ENCODE measurements at places on chromosomes 7 and 10.
A peak's percentile ranks its signal among the peaks of the same experiment; 100 is the strongest.

DNA sequence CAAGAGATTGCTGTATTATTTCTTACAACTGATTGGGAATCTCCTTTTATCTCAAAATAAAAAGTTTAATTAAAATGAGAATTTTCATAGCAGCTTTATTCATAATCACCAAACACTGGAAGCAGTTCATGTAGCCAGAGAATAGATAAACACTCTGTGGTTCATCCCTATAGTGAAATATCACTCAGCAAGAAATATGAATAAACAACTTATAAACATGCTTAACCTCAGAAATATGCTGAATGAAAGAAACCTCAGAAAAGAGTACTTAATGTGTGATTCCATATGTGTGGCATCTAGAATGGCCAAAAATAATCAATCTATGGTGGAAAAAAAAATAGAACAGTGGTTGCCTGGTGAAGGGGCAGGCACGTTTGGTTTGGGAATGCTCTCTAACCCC lies 33.3 kb downstream of the MYO1G start:
- no peak for DNase-seq

GRCh38 chr10:33270971-33271370 lies 63.5 kb downstream of the NRP1 start:
- DNase-seq: no peak

DNA sequence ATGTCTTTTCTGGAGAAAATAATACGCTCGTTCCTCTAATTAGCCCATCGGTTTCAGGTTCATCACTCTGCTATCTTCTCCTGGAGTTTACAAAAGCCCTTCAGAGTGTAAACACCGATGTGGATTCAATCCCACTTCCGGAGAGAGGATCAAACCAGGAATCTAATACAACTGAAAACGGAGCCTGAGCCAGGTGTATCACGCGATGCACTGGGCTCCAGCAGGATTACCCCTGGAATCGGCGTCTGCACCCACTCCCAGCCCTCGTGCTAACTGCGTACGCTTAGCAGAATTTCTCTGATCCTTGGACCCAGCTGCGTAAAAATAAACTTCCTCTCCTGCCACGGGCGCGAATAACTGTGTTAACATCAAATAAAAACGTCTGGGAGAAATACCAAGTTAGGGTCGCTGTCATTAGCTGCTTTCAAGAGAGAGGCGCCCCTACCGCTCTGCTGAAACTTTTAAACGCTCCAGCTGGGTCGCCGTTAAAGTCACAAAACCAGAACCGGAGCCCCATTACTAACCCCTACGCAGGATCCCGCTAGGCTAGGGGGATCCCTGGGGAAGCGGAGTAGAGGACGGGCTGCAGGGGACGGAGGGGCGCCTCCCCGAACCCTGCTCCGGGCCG lies 502 bp downstream of the ZNF3 start:
- no peak for DNase-seq

GRCh38 chr7:105819559-105819958 lies 56.8 kb downstream of the ATXN7L1 start:
- no peak for DNase-seq

GRCh38 chr7:74010407-74010806 lies 17.6 kb upstream of the ELN start:
- no peak for DNase-seq

DNA sequence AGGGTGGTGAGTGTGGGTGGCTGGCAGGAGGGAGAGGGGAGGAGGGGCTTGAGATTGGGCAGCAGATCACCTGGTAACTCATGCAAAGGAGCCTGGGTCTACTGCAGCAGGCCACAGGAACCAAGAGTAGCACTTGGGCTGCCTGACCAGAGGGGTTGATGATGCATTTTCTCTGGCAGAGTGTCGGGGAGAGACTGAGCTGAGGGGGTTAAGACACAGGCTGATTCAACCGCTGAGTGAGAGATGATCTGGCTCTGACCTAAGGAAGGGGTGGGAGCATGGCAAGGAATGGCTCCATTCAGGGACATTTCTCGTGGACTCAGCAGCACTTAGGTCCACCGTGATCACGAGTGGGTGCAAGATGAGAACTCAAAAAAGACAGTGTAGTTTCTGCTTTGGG lies 115.5 kb upstream of the STK17A start:
- DNase-seq: no peak

DNA sequence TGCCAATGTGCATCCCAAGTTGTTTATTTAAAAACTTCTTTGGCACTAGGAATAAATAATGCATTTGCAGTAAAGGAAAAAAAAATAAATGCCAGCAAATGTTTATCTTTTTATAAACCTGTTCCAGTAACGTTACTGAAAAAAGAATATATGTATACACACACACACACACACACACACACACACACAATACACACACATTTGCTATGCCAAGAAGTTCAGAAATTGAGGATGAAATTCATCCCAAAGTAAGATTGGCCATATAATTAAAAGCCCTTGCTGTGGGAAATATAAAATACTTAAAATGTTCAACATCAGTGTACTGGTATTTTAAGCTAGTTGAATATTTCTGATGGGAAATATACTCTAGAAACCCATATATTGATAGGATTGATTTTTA lies 2.6 kb downstream of the PLXDC2 start:
- no peak for DNase-seq

DNA sequence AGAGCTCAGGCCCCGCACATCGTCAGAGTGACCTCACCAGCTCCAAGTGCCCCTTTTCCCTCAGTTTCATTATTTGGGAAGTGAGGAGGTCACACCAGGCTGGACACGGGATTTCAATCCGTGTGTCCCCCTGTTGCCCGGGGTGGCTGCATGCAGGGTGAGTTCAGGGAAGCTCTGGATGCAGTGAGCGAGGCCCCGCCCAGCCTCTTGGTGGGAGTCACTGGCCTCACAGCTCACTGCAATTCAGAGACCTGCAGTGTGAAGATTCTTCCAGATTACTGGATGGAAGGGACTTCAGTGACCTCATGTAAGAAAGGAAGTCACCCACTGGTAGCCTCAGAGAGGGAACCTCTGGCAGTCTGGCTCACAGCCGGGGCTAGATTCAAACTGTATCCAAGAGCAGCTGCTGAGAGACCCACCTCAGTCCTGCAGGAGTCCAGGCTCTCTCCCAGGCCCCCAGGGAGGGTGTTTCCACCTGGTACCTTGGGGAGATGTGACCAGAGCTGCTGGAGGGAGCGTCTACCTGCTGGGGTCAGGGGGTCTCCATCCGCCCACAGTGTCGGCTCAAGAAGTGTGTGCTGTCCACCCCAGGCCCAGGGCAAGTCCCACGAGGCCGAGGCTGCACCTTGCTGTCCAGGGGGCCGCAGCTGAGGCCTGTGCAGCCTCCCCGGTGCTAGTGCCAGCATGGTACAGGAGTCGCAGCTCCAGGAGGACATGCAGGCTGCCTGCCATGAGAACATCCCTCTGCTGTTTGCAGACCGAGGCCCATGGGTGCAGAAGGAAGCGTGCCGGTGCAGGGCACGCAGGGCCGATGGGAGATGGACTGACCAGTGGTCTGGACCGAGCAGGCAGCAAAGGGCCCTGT lies 54.4 kb downstream of the MGMT start:
- no peak for DNase-seq

DNA sequence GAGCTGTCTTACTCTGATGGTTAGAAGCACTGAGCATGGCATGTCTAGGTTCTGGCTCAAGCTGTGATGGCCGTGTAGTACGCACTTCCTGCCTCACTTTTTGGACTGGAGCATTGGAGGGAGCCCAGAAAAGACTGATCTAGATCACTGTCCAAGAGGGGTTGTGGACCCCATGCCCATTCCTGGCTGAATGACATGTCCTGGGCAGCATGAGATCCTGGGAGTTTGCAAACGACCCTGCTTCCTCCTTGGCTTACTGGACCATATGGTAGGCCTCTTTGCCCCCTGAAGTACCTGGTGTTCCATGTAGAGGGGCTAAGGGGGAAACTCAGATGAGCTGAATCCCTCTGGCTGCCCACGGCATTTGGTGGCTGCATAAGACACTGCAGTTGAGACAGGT lies 36.7 kb downstream of the ARHGAP22 start:
- no peak for DNase-seq

DNA sequence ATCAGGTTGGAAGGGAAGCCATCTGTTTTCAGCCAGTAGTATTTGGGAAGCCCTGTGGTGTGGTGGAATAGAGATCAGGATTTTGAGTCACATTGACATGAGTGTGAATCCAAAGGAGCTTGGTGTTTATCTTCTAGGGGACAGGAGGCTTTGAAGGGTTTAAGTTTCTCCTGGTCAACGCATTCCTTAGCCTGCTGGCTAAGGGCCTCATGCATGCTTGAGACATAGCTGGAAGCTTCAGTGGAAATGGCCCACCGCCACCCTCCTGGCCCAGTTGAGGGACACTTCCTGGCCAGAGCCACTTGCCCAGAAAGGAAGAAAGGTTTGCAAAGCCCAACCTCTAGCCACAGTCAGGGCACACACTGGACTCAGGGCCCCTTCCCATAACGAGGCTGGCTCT lies 70.9 kb downstream of the CDK1 start:
- no peak for DNase-seq

GRCh38 chr7:26958834-26959233 lies 94.4 kb upstream of the SKAP2 start:
- no peak for DNase-seq

GRCh38 chr10:1654247-1654646 lies 83.1 kb downstream of the ADARB2 start:
- DNase-seq: no peak

GRCh38 chr7:64869121-64869725 lies 33.9 kb upstream of the ZNF273 start:
- DNase-seq: peak; percentile 7

DNA sequence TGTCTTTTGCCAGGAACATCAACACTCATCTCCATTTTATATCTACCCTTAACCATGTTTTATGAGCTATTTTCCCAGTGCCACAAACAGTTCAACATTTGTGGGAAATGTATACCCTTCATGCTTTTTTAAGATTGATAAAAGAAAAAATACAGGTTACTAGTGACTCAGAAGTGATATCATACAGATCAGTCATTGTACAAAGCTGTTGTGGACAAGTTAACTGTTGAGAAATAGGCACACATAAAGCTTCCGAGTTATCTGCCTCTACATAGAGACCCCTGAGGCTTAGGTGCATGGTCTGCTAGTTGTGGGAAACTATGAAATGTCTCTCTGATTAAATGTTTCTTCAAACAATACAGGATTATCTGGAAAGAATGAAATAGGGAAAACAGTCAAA lies 96.3 kb downstream of the LSM5 start:
- DNase-seq: no peak

DNA sequence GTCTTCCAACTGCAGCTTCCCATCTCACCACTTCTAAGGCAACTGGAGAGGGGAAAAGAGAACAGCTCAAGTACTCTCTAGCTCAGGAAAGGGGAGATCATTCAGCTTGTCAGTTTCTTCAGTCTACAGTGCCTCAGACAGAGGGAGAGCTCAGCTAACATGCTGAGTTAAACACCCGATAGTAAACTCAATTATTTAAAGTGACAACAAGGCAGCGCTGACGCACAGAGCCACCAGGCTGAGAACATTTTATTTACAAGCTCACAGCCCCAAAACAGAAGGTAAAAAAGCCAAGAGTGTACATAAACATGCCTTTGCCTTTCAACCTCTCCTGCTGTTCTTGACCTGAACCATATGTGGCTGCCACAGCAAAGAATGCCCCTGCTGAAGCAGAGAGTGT lies 10.1 kb upstream of the CUZD1 start:
- DNase-seq: no peak

- DNase-seq: no peak
Measured at GRCh38 chr10:94439275-94439861, 37.0 kb downstream of the TBC1D12 start.

GRCh38 chr10:100713049-100713858 lies 32.1 kb upstream of the PAX2 start:
- no peak for DNase-seq

DNA sequence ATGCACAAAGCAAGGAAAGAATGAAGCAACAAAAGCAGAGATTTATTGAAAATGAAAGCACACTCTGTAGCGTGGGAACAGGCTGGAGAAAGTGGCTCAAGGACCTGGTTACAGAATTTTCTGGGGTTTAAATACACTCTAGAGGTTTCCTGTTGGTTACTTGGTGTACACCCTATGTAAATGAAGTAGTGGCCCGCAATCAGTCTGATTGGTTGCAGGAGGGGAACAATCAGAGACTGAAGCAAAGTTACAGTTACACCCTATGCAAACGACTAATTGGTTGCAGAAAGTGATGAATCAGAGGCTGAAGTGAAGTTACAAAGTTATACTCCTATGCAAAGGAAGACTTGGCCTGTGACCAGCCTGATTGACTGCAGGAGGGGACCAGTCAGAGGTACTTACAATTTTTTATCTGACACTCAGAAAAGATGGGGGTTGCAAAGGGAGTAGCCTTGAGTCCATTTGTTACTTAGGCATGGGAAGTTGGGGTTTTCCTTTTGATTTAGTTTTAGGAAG lies 3.6 kb upstream of the MTPN start:
- no peak for DNase-seq

DNA sequence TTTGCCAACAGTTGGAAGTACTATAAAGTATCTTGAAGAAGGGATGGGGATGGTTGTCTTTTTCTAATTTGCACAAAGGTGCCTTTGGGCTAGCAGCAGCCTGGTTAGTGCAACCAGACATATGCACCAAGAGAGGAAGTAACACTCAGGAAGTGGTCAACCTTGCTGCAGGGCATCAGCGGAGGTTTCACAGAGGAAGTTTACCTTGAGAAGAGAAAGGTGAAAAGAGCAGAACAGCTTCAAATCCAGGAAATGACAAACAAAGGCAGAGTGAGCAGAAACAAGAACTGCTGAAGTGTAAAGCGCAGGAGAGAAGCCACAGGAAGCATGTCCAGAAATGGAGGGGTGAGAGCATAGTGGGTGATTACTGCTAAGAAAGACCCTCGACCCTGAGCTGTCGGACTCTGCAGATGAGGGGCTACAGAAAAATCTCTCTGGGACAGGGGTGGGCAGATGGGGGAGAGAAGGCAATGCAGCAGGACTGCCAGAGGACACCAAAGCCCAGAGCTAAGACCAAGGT lies 66.9 kb downstream of the STK17A start:
- peak; percentile 42 for DNase-seq

- no peak for DNase-seq
Measured at GRCh38 chr10:79430936-79431335, 14.5 kb downstream of the ZCCHC24 start.

- no peak for DNase-seq
Measured at GRCh38 chr10:72016608-72017300, 52.6 kb downstream of the CHST3 start.

DNA sequence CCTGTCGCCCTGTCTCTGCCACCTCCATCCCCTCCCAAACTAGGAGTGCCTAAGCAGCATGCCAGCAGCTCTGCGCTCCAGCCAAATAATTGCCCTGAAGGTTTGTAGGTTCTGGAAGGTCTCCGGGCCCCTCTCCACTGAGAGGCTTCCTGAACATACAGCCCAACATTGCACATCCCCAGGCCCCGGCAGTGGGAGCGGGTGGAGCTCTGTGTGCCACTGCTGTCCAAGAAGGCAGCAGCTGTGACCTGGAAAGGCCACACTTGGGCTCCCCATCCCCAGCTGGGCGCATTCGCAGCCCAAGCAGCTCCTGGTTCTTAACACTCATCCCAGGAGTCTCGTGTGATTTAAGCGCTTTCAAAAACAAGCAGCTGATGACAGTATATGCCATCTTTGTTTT lies 95.7 kb downstream of the COL13A1 start:
- DNase-seq: no peak

- DNase-seq: no peak
Measured at GRCh38 chr7:64811767-64812166, 17.5 kb downstream of the ZNF138 start.

- DNase-seq: no peak
Measured at GRCh38 chr7:2970861-2971260, 72.8 kb downstream of the CARD11 start.

Data from activated B cell treated with CpG ODN at 0.5 μM for 24 hours (primary cell).